ENCODE measurements at places on chromosomes 6 and 20.

- DNase-seq: no peak
These were observed 535 bp downstream of the NCR2 start for GRCh38 chr6:41335943-41336342.

- no peak for DNase-seq
These were observed 16.7 kb upstream of the ZFAND3 start for GRCh38 chr6:37802810-37803209.

GRCh38 chr20:59810449-59811187 is 122.8 kb downstream of the SYCP2 start:
- DNase-seq: no peak

DNA sequence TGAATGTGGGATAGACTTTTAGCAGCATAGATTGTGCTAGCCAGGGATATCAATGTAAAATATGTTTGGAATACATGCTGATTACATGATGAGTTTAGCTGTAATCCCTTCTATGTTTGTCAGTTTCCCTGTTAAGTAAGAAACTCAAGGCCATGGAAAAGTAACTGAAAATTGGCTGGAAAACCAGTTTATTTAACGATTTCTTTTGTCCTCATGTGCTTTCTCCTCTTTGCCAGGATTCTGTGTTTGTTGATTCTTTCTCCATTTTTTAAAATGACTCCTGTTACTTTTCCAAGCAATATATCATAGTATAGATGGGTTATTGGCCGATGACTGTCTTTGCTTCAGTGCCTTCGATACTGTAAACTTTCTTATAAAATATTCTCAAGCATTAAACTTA is 87.5 kb downstream of the SAMD5 start:
- DNase-seq: no peak

DNA sequence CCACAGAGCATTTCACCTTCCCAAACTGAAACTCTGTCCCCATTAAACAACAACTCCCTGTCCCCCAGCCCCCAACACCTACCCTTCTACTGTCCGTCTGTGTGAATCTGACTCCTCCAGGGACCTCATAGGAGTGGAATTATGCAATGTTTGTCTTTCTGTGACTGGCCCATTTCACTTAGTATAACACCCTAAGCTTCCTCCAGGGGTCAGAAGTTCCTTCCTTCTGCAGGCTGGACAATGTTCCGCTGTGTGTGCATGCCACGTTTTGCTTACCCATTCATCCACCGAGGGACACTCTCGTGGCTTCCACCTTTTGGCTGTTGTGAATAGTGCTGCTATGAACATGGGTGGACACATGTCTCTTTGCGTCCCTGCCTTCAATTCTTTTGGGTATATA is 37.6 kb upstream of the MPC1 start:
- no peak for DNase-seq

DNA sequence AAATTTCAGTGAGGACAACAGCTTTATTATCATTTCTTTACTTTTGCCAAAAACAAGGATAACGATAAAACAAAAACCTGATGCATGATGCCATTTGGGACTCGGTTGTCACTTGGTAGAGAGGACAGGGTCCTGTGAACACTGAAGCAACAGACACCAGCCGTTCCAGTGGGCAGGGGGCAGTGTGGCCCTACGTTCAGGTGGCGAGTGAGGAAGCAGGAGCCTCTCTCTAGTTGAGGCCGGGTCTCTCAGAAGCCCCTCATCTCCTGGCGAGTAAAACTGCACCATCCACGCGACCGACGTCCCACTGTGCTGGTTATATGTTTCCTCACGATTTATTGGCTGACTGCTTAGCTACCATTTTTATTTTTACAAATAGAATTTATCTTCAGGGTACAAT is 231.6 kb downstream of the THBS2 start:
- DNase-seq: no peak

- DNase-seq: no peak
These were observed 506 bp downstream of the RGS17 start for GRCh38 chr6:153130515-153131036.

DNA sequence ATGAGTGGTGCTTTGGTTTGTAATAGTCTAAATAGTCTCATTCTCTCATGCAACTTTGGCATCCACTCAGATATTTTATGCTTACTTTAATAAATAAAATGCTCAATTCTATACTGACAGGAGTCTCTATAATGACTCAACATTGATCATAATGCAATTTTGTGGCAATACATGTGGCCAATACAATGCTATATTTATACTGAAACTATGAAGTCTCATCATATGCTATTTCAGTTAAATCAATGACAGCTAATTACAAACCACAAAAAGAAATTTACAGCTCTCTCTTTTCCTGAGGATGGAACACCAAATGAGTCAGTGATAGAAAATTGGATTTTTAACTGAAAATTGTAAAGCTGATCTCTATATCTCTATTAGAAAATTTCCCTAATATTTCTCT is 77.1 kb downstream of the WASF1 start:
- DNase-seq: no peak

GRCh38 chr20:40741507-40742106 is 52.6 kb upstream of the MAFB start:
- peak; percentile 5 for DNase-seq

- DNase-seq: no peak
These were observed 15.2 kb upstream of the TAAR5 start for GRCh38 chr6:132604635-132605152.

DNA sequence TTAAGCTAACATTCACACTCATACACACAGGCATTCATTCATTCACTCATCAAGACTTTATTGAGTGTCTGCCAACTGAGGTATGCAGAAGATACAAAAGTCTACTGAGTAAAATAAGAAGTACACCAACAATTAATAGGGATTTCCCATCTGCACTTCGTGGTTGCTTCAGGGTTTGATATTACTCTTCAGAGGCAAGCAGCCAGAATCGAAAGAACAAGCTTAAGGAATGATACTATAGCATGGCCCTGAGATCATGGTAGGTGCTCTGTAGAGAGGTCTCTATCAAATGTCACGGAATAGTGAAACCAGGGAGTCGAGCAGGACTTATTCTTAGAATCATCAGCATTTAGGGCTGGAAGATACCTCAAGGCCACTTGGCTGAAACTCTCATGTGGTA is 135.4 kb downstream of the NRN1 start:
- no peak for DNase-seq

DNA sequence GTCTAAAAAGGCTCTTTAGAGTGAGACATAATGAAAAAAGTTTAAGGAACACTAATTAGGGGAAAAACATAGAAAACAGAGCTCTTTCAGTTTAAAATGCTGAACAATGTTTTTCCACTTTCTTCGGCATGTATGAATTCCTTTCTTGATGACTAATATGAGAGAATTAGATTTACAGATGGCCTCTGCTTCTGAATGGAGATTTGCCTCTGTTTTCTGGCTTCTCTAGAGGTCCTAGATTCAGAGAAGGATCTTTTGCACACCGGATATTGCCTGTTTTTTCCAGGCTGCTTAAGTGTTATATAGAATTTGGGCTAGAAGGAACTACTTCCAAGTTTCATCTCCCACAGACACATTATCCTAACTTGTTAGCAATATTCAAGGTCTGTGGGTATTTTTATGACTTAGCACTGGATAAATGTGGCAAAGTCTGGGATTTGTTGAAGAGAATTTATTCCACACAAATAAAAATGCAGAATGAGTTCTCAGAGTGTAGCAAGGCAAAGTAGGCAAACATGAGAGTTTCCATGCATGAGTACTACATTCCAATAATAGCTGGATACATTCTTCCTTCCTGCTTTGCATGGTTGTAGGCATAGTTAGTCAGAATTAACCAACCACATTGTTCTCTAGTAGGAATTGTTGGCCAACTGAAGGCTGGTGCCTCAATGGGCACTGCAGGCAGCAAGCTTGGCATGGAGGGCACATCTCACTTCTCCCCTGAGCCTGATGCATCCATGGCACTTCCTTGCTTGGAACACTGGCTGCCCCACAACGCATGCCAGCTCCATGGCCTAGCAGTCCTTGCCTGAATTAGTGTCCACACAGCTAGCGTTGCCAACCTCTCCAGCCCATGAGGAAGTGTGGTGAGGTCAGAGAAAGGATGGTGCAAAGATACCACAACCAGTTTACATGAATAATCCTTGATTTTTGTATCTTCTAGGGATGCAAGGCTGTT is 224.2 kb downstream of the CLIC5 start:
- no peak for DNase-seq

GRCh38 chr6:20744911-20745557 is 210.8 kb downstream of the CDKAL1 start:
- no peak for DNase-seq

GRCh38 chr6:169885831-169886230 is 134.4 kb downstream of the ERMARD start:
- DNase-seq: no peak

GRCh38 chr6:50791900-50792508 is 26.7 kb upstream of the TFAP2B start:
- no peak for DNase-seq

DNA sequence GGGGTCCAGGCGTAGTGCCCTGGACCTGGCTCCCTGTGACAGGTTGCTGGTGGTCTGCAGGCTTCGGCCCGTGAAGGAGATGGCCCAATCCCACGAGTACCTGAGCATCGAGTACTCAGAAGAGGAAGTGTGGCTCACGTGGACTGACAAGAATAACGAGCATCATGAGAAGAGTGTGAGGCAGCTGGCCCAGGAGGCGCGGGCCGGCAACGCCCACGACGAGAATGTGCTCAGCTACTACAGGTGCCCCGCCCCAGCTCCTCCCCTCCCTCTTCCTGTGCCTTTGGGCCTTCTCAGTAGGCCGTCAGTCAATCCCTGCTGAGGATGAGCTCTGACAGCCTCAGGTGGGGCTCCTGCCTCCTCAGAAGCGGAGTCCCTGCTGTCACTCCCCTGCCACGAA is 42.6 kb downstream of the UQCC2 start:
- peak; percentile 57 for DNase-seq

GRCh38 chr6:30154709-30155519 is 6.1 kb downstream of the TRIM10 start:
- no peak for DNase-seq

DNA sequence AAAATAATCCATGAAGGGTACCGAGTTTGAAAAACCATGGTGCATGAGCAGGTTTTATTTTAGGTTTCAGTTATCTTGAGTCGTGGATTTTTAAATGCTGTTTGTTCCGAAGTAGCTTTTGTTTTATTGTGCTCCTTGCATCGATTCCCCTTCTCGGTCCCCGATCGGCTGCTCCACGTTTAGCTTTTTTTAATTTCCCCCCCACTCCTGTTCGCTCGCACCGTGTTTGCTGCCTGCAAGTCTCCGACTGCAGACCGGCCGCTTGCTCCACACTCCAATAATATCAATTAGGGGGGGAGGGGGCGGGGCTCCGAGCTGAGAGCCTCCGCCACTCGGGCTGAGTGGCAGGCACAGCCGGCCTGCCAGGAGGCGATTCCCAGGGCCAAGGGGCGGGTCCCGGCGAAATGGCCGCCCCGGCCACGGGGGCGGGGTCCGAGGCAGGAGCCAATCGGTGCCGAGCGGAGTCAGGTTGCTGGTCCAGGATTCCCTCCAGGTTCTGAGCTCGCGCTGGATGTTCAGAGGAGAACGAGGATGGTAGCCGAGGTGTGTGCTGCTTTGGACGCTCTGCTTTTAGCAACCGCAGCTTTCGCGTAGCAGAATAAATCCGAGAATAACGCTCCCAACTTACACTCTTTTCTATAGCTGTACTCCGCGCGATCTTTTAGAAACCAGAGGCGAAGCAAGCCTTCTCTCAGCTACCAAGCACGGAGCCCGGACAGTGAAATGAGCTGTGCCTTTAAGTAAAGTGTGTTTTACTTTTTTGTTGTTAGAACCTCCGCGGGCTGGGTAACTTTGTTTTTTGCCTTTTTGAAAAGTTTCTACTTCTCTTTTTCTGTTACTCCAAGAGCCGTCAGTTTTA is at the start of gene EPHA7:
TSS of gene EPHA7 (minus strand) at position 256 of the 859 bp plus-strand sequence. CDS start at position 38, 218 bp downstream.
- DNase-seq: no peak

DNA sequence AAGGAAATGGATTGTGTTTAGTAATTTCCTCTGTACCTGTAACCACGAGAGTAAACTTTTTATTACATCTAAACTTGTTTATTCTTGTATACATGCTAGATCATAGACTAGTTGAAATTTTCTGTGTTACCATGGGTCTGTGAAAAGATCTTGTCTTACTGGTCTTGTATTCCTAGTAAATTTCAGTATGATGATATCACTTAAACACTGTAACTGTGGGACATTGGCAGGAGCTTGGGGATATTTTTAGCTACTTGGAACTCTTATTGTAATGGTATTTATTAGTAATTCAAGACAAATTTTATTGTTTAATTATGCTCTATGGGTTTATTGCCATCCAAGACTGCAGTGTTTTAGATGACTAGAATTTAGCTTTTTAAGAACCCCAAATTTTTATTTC is 25.9 kb upstream of the TULP4 start:
- no peak for DNase-seq

DNA sequence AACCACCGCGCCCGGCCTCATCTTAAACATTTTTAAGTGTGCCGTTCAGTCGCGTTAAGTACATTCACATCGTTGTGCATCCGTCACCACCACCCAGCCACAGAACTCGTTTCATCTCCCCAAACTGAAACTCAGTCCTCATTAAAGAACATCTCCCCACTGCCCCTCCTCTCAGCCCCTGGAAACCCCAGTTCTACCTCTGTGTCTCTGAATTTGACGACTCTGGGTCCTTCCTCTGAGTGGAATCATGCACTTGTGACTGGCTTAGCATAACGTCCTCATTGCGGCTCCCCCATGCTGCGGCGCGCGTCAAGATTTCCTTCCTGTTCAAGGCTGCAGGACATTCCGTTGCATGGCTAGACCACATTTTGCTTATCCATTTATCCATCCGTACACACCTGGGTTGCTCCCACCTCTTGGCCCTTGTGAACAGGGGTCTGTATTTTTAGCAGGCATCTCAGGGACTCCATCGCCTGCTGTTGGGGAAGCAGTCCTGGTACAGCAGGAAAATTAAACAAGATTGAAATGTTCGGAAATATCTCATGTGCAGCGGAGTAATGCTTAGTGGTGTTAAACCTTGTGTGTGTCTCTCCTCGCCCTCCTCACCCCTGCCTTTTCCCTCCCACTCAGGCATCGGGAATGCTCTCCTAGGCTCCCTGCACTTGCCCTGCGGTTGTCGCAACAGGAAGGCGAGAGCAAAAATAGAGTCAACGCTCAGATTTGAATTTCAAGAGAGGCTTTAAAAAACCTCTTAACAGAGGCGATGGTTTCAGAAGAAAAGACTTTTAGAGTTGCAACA is 127.9 kb downstream of the PXDC1 start:
- DNase-seq: no peak

- no peak for DNase-seq
These were observed 176.6 kb downstream of the ZDHHC14 start for GRCh38 chr6:157557559-157557958.

Data from activated CD4-positive, alpha-beta T cell treated with anti-CD3 and anti-CD28 coated beads for 4 hours (primary cell).